Stimulated activated CD4-positive, alpha-beta T cell treated with anti-CD3 and anti-CD28 coated beads, Interleukin-15, amount 100 ng/mL, for 1 hour (primary cell): ENCODE measurements at places on chromosomes 5 and 9.

- no peak for DNase-seq
Measured at GRCh38 chr5:156411957-156412356, 85.0 kb downstream of the SGCD start.

DNA sequence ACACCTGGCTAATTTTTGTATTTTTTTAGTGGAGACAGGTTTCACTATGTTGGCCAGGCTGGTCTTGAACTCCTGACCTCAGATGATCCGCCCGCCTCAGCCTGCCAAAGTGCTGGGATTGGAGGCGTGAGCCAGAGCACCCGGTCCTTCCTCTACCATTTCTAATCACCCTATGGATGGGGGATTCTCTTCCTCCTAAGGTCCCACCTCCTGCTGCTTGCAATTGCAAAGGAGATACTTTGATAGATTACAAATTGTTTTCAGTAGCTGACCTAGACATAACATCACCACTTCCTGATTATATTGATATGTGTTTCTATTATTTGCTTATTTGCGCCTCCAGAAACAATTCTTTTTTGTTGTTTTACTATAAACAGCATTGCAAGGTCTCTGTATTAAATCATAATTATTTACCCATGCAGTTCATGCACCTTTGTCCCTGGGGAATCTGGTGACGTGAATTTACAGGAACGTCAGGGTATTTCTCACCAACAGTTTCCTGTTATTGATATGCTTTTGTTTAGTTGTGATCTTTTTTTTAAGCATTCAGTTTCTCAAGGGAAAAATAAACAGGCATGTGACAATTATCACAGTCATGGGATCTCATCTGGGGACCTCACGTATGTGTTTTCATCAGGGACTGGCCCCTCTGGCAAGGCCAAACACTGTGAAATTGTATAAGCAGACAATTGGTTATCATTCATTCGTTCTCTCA lies 43.2 kb downstream of the ESM1 start:
- DNase-seq = no peak

GRCh38 chr5:10424124-10424731 lies 17.5 kb upstream of the ROPN1L start:
- DNase-seq = no peak

DNA sequence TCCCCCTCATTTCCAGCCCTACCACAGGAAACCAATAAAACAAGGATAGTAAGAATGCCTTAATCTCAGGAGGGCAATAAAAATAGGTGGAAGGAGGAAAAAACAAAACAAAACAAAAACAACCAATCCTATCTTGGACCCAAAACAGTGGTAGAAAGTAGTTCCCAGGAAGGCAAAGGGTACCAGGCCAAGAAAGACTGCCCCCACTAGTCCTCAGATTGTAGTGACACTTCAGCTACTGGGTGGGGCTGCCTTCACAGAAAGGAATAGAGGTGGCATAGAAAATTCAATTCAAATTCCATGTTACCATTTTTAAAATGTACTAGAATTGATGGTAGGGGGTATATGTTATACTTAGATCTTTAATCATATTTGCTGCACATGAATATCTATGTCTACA lies 59.3 kb downstream of the DPYSL3 start:
- no peak for DNase-seq

GRCh38 chr5:107794741-107795140 lies 124.0 kb upstream of the EFNA5 start:
- no peak for DNase-seq

- DNase-seq = no peak
Measured at GRCh38 chr5:40623480-40624420, 56.0 kb upstream of the PTGER4 start.

DNA sequence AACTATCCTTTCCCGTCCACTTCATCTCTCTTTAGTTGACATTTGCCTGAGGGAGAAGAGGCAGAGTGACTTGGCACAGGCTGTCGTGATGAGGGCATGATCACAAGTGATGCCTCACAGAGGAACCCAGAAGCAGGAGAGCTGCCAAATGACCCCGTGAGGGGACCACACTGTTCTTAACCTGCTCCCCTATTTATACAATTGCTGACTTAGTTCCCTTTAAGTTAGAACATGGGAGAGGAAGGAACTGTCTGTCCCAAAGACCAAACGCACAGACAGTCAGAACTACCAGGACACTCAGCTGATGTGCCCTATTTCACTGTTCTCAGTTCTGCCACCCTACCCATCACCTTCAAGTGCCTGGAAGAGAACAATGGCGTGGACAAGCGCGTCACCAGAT lies 73.7 kb downstream of the SLC1A3 start:
- DNase-seq = no peak

GRCh38 chr9:88725300-88726019 lies 190.5 kb downstream of the NXNL2 start:
- no peak for DNase-seq

DNA sequence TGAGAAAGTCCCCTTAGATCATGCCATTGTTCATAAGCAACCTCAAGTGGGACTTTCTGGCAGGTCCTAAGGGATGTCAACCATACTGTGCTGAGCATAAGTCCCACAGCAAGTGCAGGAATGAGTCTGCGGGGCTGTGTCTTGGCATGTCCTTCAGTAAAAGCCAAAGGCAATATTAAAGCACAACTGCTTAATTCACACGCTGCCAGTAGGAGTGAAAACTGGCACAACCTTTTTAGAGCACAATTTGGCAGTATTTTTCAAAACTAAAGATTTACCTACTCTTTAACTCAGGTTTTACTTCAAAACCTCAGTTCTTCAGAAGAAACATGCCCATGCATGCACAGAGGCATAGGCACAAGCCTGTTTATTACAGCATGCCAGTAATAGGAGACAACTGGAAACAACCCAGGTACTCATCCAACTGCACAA lies 24.4 kb upstream of the SMAD5 start:
- no peak for DNase-seq

DNA sequence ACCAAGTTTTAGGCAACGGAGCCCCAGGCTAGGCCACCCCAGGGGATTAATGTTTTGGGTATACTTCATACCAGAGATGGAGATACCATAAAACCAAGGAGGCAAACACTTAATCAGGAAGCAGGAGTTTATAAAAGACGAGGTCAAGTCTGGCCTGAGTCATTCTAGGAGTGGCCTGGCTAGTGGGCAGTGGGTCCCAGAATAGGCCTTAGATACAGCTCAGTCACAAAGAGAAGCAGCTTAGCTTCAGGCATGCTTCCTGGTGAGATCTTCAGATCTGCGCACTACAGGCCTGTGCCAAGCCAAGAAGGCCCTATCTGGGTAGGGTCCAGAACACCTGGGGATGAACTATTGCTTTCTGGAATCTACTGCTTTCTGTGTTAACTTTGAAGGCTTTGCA lies 20.6 kb upstream of the NR5A1 start:
- DNase-seq = no peak

DNA sequence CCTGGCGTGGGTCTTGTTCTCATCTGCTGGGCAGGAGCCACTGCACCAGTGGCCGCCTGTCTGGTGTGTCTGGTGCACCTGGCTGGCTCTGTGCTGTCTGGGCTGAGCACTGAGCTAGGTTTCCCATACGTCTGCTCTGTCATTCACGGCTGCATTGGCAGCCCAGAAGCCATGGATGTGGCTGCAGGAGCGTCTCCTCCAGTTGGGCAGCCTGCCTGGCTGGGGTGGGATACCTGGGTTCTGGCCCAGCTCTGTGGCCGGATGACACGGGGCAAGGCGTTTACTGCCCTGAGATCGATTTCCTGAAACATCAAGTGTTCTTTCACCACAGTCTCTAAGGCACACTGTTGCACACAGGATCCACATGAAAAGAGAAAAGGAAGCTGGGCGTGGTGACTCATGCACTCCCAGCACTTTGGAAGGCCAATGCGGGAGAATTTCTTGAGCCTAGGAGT lies 25.5 kb upstream of the SLC25A51 start:
- no peak for DNase-seq

DNA sequence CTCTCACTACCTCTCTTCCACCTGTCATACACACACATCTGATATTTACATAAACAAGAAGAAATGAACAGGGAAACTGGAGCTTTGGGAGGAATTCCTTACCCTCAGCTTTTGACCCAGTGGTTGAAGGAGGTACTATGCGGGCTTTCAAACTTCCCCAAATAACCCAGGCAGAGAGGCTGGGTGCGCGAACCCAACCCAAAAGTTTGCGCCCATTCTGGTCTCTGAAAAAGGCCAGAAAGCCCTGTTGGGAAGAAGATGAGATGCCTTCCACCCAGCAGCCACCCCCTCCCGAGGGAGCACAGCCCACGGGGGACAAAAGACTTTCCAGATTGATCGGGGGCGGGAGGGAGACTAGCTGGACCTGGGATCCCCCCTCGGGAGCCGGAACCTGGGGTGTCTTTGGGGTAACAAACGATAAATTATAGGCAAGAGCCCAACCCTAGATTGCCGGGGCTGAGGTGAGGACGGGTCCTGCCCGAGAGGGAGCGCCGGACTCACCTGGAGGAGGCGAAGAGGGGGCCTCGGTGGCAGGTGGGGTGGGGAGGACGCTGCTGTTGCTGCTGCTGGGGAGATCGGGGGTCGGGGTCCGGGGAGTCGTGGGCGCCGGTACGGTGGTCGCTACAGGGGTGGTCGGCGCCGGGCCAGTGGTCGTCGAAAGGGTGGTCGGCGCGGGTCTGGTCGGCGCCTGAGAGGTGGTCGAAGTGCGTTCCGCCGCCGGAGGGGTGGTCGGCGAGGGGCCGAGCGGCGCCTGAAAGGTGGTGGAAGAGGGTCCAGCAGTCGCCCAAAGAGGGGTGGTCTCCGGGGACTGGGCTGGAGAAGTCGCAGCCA lies 798 bp downstream of the MEGF9 start:
- no peak for DNase-seq

DNA sequence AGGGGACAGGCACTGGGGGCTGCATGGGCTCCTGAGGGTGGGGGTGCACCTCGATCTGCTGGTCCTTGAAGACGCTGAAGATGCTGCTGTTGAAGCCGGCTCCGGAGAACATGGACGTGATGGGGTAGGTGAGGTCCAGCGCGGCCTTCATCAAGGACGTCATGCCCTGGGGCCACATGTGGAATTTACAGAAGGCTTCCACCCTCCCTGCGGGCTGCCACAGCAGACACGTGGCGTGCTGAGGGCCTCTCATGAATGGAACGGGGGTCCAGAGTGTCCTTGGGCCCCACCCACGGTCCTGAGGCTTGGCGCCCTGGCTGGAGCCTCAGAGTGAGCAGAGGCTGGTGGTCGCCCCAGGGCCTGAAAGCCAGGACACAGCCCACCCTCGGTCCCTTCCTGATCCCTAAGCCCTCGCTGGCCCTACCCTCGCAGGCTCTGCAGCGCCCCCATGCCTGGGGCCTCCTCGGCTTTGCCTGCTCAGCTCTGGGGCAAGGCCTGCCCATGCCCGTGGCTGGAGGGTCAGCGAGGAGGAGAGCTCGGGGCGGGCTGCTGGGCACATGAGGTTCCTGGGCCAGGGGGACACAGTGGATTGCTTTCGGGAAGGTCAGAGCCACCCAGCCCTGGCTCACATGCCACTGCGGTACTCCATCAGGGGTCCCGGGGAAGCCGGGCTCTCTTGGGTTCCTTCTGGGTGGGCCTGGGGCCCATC lies 5.3 kb upstream of the NSMF start:
- DNase-seq = no peak

GRCh38 chr5:66241136-66241825 lies 97.2 kb downstream of the SREK1 start:
- no peak for DNase-seq

DNA sequence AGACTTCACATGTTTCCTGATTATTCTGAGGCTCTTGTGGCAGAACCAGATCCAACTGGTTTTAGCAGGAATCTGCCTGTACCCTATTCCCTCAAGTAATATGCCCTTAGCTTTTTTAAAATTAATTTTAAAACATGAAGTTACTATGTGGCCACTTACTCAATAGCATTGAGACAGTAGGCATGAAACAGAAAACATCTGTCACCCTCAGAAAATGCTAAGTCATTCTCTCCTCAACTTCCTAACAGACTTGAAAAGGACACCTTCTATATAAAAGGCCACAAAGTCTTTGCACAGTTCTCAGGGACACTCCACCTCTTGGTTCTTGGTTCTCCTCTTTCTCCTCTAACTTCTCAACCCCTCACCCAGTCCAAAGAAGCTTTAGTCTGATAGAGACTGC lies 277.8 kb downstream of the RAB3C start:
- DNase-seq = no peak

DNA sequence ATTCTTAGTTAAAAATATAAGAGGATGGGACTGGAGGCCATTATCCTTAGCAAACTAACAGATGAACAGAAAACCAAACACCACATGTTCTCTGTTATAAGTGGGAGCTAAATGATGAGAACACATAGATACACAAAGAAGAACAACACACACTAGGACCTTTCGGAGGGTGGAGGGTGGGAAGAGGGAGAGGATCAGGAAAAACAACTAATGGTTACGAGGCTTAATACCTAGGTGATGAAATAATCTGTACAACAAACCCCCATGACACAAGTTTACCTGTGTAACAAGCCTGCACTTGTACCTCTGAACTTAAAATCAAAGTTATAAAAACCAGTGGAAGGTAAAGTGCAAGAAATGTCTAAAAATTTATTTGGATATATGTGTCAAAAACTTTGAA lies 1047.4 kb upstream of the C9orf72 start:
- no peak for DNase-seq

GRCh38 chr5:159478950-159479349 lies 148.7 kb upstream of the IL12B start:
- DNase-seq = no peak

DNA sequence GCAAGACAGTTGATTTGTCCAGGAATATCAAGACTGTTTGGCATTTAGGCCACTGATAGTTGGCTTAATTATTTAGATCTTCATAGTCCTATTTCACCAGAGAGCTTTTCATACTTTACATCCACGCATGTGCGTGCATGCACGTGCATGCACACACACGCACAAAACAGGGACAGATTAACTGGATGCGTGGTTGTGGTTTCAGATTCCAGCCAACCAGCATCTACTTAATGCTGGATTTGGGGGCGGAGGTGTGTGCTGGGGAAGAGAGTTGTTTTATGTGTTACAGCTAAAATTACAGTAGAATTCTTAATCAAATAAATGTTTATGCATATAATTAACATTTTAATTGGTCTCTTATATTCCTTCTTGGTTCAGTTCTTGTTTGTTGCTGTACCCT lies 7.3 kb downstream of the RNF14 start:
- DNase-seq = no peak

DNA sequence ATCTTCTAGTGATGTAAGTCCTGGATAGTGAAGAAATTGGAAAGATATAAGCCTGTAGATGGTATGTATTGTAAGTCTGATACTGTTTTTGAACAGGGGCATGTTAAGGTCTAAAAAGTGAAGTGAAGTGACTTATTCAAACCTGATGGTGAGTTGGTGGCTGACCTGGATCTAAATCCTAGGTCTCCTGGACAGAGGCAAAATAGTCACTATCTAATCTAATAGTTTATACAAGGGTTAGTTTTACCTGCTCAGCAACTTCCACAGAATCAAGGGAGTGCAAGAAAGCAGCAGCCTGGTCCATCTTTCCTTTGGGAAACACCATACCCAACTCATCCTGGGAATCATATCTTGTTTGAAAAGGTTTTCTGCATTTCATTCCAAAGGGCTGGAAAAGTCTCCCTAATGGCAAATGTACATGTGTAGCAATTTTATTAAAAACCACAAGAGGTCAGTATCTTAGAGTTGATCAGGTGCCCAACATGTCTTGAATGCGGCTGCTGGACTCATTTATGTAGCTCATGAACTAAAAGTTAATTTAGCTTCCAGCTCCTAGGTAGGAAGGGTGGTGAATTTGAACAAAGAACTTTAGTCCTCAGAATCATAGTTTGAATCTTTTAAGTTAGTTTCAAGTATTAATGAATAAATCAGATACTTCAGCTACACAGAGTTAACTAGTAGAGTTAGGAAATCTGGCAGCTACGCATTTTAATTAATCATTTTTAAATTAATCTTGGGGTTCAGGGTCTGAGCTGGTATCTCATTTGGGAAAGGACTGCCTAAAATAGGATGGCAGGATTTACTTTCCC lies 26.0 kb downstream of the SKP2 start:
- no peak for DNase-seq

GRCh38 chr9:129160712-129161533 lies 17.1 kb downstream of the IER5L start:
- no peak for DNase-seq
